AG08395 (cell line): ENCODE measurements at places on chromosomes 12 and 14.

DNA sequence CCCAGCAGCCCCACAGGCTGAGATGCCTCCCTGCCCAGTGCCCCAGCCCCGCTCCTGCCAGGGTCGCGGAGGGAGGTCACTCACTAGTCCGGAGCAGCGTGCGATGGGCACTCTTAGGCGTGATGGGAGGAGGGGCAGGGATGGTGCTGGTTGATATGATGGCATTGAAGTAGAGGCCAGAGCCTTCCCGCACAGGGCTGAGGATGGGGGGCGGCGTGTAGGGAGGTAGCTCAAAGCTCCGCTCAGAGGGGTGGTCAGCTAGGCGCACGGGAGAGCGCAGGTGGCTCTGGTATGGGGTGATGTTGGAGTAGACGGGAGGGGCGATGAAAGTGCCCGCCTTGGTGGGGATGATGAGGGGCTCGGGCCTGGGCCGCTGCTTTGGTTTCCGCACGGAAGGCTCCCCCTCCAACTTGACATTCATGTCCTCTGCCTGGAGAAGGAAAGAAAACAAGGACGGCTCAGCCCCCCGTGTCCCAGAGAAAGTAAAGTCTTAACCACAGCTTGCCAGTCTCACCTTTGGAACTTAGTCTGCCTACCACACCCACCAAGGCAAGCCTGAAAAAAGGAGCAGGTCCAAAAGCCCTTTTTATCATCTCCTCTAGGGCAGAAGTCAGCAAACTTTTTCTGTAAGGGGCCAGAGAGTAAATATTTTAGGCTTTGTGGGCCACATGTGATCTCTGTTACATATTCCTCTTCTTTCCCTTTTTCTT lies 15.5 kb upstream of the PNMA1 start:
- no peak for DNase-seq

- DNase-seq, result no peak
These were observed 170.3 kb downstream of the TTC7B start for GRCh38 chr14:90645842-90646443.

DNA sequence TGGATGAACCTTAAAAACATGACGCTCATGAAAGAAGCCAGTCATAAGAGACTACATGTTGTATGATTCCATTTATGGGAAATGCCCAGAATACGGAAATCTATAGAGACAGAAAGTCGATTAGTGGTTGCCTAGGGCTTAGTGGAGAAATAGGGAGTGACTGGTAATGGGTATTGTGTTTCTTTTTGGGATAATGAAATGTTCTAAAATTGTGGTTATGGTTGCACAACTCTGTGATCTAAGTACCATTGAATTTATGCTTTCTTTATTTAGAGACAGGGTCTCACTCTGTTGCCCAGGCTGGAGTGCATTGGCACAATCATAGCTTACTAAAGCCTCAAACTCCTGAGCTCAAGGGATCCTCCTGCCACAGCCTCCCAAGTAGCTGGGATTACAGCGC lies 8.0 kb downstream of the RBMS2 start:
- DNase-seq, result no peak

DNA sequence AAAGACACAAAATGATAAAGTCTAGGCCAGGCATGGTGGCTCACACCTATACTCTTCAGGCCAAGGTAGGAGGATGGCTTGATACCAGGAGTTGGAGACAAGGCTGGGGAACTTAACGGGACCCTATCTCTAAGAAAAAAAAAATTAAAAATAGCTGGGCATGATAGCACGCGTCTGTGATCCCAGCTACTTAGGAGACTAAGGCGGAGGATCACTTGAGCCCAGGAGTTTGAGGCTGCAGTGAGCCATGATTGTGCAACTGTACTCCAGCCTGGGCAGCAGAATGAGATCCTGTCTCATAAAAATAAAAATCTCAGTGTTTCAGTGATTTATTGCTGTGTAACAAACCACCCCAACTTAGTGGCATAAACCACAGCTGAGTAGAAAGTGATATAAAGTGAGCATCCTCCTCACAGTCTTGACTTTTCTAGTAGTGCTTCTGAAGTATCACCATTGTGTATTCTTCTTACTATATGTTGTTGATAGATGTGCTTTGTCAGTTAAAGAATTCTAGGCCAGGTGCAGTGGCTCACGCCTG lies 10.6 kb upstream of the ATF1 start:
- no peak for DNase-seq

- DNase-seq, result no peak
These were observed 52.7 kb upstream of the ZDHHC17 start for GRCh38 chr12:76711241-76711640.

GRCh38 chr12:130364578-130364977 lies 26.9 kb downstream of the PIWIL1 start:
- DNase-seq, result no peak

DNA sequence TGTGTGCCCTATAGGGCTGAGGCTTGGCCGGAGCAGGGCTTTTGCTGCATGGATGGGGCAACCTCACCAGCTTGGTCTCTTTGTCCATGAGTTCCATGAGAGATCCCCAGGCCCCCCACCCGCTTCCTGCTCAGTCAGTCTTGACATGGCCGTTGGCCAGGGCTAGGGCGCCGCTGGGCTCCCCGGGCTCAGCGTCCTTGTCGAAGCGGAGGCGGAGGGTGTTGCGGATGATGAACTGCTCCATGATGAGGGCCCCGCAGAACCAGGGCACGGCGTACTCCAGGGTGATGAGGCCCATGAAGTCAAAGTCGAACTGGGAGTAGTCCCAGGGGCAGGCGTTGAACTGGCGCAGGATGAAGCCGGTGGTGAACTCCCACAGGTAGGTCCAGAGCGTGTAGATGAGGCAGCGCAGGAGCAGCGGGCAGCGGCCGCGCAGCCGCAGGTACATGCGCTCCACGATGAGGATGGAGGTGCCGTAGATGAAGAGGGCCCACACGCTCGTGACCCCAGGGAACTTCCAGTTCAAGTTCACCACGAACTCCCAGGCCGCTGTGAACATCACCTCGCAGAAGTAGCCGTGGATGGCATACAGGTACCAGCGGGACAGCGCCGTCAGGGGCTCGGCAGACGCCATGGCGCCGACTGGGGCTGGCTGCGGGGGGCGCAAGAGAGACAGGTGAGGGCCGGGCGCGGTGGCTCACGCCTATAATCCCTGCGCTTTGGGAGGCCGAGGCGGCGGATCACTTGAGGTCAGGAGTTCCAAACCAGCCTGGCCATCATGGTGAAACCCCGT lies 15.0 kb downstream of the TMEM229B start:
- DNase-seq, result no peak

- DNase-seq, result no peak
These were observed 117.5 kb downstream of the UNC79 start for GRCh38 chr14:93548102-93548843.

DNA sequence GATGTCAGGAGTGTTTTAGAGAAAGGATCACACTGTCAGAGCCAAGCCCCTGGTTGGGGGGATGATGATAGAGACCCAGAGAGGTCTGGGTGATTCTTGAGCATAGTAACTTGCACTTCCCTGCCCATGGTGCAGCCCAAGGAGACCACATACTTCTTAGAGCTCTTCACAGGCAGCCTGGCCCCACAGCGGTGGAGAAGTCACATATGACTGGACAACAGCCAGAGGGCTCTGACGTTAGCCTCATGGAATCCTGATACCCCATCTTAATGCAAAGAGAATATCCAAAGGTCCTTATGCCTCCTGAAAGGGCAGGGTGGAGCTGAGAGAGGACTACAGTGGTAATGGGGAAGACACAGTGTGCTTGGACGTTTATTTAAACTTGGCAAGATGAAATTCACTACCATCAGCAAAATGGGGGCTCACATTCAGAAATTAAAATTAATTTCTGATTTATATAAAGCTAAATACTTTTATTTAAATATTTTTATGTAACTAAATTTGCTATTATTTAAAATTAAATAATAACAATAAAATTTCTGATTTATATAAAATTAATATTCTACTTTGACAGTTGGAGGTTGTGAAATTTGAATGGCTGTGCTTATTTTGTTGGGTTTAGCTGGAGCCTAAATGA lies 131.3 kb downstream of the KTN1 start:
- no peak for DNase-seq

DNA sequence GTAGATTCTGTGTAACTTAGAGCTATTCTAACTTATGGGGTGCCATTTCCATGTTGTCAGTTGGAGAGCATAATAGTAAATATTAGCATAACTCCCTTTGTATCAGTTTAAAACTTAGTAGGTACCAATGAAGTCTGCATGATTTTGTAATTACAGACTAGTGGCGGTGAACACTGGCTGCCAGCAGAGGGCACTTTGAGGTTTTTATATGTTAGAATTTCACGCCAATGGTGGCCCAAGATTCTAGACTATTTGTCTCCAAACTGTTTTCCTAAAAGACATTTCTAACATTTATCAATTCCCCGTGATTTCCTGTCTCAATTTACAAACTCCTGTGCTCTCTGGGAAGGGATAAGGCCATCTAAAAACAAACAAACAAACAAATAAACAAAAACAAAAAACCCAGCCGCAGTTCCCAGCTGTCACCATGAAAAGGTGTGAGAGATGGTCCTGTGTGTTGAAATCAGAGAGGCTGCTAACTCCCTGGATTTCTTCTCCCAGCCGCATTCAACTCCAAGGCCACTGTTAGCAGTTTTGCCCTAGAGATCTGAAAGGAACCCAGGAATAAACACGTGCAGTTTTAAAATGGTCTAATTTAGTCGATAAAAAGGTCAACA lies 57.6 kb downstream of the BRMS1L start:
- peak; percentile 28 for DNase-seq

- peak; percentile 30 for DNase-seq
These were observed 717 bp downstream of the PPHLN1 start for GRCh38 chr12:42326541-42327226.

DNA sequence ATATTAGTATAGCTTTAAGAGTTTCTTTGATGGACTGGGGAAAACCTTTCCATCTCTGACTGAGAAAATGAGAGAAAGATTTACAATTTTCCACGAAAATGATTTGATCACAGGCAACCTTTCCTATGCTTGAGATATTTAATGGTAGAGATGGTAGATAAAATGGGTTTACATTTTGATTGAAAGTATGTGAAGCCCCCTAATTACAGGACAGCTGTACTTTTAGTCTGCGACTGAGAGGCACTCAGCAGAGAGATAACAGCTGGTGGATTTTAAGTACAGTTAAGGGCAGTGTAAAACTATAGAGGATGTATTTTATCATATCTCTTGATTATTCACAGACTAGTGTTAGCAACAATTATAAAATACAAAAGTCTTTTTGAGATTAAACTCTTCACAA lies 40.7 kb downstream of the C12orf50 start:
- DNase-seq, result no peak

DNA sequence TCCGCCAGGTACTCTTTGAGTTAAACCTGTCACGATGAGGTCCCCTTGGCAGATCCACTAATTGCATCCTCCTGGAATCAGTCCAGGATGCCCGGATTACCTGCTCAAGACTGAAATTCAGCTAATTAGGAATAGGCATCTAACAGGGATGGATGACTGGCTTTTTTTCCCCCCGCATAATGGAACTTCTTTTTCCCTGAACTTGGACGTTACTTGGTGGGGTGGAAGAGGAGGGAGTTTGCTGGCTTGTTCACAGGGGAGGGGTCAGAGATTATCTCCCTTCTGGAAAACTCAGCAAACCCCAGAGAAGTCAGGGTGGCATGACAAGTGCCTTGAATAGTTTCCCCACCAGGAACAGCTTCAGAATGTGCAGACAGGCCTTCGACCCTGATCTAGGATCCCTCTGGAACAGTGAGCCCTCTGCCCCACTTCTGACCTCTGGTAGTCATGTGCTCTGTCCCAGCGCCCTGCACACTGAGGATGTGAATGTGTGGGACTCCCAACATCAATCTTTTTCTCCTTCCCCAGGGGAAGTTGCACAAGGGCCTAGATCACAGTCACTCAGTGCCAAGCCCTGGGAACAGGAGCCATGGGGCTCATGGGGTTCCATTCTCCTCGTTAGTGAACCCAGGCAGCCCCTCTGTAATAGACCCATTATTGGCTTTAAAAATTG lies 142.5 kb downstream of the SMOC1 start:
- no peak for DNase-seq

GRCh38 chr14:51582437-51582836 lies 69.3 kb upstream of the FRMD6 start:
- no peak for DNase-seq

GRCh38 chr12:49598527-49598926 lies 6.9 kb downstream of the FAM186B start:
- no peak for DNase-seq

- DNase-seq, result no peak
These were observed 1.1 kb upstream of the FAR2 start for GRCh38 chr12:29147731-29148595.

DNA sequence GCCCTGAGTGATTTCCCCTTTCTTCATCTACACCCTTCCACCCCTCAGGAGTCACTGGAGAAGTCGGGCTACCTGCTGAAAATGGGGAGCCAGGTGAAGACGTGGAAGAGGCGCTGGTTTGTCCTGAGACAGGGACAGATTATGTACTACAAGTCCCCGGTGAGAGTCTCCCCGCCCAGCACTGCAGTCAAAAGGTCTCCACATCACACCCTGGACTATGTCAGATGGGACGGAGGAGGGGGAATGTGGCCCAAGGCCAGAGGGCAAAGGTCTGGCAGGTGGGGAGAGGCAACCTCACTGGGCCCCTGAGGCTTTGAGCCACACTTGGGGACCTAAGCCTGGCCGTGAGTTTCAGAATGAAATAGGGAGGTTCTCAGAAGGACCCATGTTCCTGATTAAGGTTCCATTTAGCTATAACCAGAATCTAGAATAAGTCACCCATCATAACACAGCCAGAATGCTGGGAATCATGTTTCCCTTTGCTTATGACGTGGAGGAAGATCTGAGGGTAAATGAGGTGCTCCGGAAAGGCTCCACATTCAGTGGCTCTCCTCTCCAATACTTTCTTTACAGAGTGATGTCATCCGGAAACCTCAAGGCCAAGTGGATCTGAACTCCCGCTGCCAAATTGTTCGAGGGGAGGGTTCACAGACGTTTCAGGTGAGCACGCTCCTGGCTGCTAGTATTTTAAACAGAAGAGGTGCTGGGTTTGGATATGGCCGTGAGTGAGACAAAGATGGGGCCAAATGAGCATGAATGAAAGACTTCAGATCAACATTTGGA lies 26.6 kb downstream of the PIGH start:
- DNase-seq, result no peak

GRCh38 chr12:106149096-106149784 lies 10.5 kb upstream of the NUAK1 start:
- peak; percentile 43 for DNase-seq

DNA sequence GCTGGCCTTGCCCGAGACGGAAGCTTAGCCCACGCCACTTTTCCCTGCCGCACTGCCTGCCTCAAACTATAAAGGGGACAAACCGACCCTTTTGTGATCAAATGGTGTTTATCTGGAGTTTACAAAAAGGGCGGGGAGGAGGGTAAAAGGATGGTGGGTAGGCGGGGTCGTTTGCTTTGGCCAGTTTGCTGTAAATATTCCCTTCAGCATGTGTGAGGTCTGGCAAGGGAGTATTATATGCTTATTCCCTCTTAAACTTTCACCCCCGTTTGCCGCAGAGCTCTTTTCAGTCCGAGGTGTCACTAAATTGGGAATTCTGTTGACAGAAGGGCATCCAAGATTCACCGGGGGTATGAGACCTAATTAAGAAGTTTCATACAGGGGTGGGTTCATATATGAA lies 3.8 kb upstream of the TBX3 start:
- DNase-seq, result no peak

GRCh38 chr12:90331262-90331661 lies 622.6 kb upstream of the ATP2B1 start:
- no peak for DNase-seq

- DNase-seq, result no peak
These were observed 15.3 kb downstream of the VPS37B start for GRCh38 chr12:122880668-122881067.

GRCh38 chr14:100341301-100342031 lies 18.3 kb downstream of the SLC25A47 start:
- peak; percentile 72 for DNase-seq

- DNase-seq, result no peak
These were observed 802.6 kb downstream of the DIO2 start for GRCh38 chr14:79408696-79409095.
